AG08395 (cell line): ENCODE measurements at places on chromosomes 12 and 14.
A peak's percentile ranks its signal among the peaks of the same experiment; 100 is the strongest.

- peak; percentile 51 for DNase-seq
These were observed 26.4 kb upstream of the RASSF3 start for GRCh38 chr12:64583771-64584421.

- no peak for DNase-seq
These were observed 117.0 kb downstream of the TTC8 start for GRCh38 chr14:88941414-88941813.

GRCh38 chr12:115946092-115946491 lies 331.4 kb downstream of the MED13L start:
- DNase-seq, result no peak

GRCh38 chr14:61460718-61461611 lies 139.6 kb downstream of the PRKCH start:
- DNase-seq, result no peak

GRCh38 chr14:49206828-49207227 lies 379.4 kb downstream of the RPS29 start:
- DNase-seq, result no peak

- no peak for DNase-seq
These were observed 107.4 kb downstream of the TSHR start for GRCh38 chr14:81062816-81063215.

GRCh38 chr12:65499167-65499566 lies 220.7 kb downstream of the MSRB3 start:
- no peak for DNase-seq

GRCh38 chr12:5273709-5274108 lies 158.2 kb upstream of the NTF3 start:
- no peak for DNase-seq

DNA sequence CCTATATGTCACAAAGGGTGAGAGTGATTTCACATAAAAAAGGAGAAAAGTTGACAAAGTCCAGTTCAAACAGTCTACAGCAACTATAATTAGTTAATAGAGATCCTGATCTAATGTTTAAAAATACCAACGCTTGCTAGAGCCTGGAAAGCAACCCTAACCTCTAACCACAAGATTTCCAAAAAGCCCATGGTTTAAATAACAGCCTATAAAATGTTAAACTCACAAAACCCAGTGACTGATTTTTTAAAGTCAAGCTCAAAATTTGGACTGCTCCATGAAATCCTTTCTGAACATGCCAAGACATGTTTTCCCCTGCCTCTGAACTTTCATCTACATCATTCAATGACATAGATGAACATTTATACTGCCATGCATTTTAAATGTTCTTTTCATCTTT lies 81.6 kb downstream of the PLEKHG7 start:
- peak; percentile 44 for DNase-seq

DNA sequence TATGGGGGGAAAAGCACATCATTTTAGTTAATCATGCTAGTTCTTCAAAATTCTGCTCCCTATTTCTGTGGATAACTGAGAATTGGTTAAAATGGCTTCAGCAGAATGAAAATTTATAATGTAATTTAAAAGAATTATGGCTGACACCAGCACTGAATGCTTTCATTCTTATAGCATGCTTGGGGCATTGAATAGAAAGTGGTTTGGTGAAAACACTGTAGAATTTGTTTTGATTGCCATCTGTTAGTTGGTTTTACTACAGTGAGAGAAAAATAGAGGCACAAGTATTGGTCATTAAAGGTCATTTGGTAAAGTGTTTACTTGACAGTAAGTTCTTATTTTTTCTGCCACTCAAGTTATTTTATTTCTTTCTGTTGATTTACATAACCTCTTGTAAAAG lies 70.8 kb downstream of the PRORP start:
- no peak for DNase-seq

GRCh38 chr12:122788387-122788786 lies 14.0 kb downstream of the CCDC62 start:
- no peak for DNase-seq

DNA sequence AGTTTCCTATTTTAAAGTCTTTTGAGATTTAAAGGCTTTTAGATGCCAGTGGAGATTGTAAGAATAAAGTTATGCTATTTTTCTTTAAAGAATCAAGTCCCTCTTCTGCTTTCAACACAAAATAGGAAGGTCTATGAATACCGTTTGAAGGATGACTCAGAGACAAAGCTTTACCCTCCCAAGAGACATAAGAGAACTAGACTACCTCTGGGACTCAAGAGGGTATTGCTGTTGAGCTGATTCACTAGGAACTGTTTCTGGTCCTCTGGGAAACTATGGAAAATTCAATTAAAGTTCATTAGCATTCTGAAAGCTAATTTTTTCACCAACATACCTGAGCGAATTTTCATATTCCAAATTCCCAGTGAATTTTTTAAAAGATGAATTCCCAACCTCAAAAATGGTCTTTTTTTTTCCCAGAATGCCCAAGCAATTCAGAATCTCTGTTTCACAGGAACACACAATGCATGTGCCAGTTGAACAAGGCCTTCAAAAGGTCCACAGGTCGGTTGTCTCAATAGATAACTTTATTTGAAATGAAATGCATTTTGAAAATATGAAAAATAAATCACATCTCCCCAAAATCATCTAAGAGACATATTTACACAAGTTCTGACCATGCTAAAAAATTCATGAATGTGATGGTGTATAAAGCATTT lies 6.5 kb downstream of the PHLDA1 start:
- peak; percentile 67 for DNase-seq

DNA sequence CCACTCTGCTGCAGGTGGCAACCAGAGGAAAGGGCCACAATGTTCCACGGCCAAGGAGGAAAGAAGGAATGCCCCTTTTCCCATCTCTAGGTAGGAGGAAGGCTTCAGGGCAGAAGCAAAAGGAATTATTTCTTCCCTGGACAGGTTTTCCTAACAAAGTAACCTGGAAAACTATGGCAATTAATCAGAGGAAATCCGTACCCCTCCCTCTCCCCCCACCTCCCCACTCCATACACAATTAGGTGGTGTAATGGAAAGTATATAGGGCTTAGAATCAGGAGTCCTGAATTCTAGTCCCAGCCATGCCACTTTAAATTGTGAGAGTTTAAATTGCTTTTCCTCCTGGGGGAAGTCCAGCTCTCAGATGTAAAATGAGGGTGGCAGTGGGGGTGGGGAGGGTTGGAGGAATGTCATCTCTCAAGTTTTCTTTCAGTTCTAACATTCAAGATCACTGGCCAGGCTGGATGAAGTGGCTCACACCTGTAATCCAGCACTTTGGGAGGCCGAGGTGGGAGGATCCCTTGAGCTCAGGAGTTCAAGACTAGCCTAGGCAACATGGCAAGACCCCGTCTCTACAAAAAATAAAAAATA lies 1.7 kb downstream of the DHH start:
- no peak for DNase-seq

- no peak for DNase-seq
These were observed 11.7 kb downstream of the CINP start for GRCh38 chr14:102351023-102351422.

DNA sequence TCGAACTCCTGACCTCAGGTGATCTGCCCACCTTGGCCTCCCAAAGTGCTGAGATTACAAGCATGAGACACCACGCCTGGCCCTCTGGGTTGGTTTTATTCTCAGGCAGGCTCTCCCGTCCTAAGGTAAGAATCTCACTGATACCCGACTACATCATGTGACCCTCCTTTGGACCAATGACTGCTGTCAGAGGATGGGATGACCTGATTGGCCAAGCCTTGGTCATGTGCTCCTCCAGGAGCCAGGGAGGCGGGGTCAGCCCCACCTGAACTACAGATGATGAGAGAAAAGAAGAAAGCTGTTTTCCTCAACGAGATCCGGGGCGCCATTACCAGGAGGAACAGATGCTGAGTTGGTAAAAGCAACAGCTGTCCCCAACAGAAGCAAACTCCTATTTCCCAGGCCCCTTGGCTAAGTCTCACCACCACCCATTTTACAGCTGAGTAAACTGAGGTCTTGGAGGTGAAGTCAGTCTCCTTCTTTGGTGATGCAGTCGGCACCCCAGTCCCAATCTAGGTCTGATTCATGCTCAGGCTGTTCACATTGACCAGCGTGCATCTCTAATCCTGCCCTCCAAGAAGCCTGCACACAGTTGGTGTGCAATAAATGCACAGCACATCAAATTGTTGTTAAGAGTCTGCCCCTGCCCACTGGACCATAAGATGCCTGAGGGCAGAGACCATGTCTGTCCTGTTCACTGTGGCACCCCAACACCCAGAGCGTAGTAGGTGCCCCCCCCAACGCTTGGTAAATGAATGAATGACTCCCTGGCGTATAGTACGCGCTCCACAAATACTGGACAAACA lies 118.8 kb downstream of the SCARB1 start:
- no peak for DNase-seq

- no peak for DNase-seq
These were observed 31.3 kb upstream of the CMAS start for GRCh38 chr12:22014783-22015144.

GRCh38 chr14:77955816-77956484 lies 156.0 kb downstream of the ADCK1 start:
- DNase-seq, result no peak

- DNase-seq, result peak; percentile 70
These were observed 135.7 kb downstream of the PPM1H start for GRCh38 chr12:62799126-62799736.

- DNase-seq, result no peak
These were observed 21.9 kb upstream of the PGF start for GRCh38 chr14:74977164-74977900.

GRCh38 chr14:62126879-62127478 lies 364.8 kb downstream of the SNAPC1 start:
- DNase-seq, result peak; percentile 64

- no peak for DNase-seq
These were observed 1084.7 kb downstream of the BCL11B start for GRCh38 chr14:98187281-98187680.

DNA sequence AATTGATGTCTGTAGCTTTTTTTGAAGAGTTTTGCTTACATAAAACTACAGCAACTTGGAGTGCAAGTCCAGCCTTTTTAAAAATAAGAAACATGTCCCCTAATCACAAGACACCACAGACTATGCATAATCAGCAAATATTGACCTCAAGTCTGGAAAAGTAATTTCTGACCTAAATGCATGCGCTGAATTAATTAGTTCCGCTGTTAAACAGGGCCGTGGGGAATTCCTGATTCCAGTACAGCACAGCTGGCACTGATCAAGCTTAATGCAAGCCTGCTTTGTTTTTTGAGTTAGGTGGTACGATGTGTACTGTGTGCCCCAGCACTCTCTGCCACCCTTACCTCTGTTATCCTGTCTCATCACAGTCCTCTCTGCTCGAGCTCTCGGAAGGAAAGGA lies 9.2 kb downstream of the MLH3 start:
- no peak for DNase-seq

DNA sequence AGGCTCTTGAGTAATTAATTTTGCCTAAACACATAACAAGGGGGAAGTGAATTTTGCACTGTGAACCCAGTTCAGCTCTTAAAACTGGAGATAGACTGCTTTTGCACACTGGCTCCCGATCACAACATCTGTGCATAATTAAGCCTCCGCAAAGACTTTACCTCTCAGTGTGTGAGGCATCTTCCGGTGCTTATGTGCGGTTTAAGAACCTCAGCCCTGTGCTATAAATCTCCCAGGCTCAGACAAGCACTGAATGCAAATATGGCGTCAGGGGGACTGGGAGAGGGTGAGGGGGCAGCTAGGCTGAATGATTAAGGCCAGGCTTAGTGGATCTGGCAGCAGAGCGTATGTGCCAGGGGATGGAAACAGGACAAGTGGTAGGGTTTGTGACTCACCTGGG lies 103.3 kb downstream of the ADCK1 start:
- DNase-seq, result peak; percentile 59

GRCh38 chr14:50839691-50840090 lies 8.7 kb upstream of the NIN start:
- DNase-seq, result no peak

DNA sequence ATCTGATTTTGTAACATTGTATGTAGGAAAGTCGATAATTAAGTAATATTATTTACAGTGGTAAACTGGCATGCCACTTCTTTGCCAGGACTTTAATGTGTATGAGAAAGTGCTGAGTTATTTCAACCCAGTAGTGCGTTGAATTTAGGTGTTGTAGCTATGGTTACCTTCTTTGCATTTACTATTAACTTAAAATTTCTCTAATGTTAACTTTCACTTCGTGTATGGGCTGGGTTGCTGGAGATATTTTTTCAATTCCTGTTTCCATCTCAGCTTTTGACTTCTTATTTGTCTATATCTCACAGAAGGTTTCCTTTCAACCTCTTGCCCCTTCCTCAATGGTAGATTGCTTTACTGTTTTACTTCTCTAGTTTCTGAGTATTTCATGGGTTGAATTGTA lies 1345.6 kb downstream of the FSCB start:
- DNase-seq, result no peak

GRCh38 chr14:104150136-104151025 lies 12.0 kb downstream of the KIF26A start:
- DNase-seq, result peak; percentile 59

GRCh38 chr14:51473808-51474565 lies 177.7 kb upstream of the FRMD6 start:
- peak; percentile 31 for DNase-seq

GRCh38 chr12:51784688-51785087 lies 63.8 kb downstream of the FIGNL2 start:
- no peak for DNase-seq

GRCh38 chr14:74571901-74572725 lies 39.9 kb downstream of the LTBP2 start:
- DNase-seq, result peak; percentile 90

DNA sequence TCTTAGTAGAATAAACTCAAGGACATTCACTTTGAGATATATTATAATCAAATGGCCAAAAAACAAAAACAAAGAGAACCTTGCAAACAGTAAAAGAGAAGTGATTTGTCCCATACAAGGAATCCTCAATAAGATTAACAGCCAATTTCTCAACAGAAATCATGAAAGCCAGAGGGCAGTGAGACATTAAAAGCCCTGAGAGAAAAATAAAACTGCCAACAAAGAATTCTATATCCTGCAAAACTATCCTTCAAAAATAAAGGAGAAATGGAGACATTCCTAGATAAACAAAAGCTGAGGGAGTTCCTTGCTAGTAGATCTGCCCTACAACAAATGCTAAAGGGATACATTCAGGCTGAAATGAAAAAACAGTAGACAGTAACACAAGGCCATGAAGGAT lies 78.1 kb downstream of the CMKLR1 start:
- DNase-seq, result no peak

DNA sequence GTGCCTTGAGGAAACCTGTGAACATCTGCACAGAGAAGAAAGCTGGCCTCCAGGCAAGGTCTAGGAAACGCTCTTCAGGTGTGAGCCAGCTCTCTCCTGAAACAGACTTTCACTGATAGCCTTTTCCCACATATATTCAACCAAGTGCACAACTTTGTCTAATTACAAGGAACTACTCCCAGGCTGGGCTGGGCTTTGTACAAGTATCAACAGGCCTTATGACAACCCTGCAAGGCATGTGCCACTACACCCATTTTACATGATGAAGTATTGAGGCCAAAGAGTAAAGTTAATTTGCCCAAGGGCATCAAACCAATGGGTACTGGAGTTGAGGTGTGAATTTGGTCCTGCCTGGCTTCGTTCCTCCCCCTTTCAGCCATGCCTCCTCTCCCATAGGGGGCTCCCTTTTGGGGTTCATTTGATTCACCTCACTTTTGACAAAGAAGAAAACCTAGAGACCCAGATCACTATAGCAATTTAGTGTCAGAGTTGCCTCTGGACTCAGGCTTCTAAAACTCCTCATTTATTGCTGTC lies 2.1 kb downstream of the CSRP2 start:
- DNase-seq, result no peak

GRCh38 chr14:74242021-74242779 lies 3.0 kb downstream of the VSX2 start:
- no peak for DNase-seq

GRCh38 chr12:87127272-87127671 lies 871.1 kb upstream of the MGAT4C start:
- no peak for DNase-seq

- no peak for DNase-seq
These were observed 25.2 kb downstream of the DDX51 start for GRCh38 chr12:132118876-132119275.

- DNase-seq, result no peak
These were observed 533.9 kb upstream of the LRFN5 start for GRCh38 chr14:41072776-41073175.
